NCI-H748 treated with DMSO at 0.1 percent for 48 hours (cell line): ENCODE measurements at places on chromosomes 4 and X.

- peak; percentile 70 for DNase-seq
Measured at GRCh38 chr4:116118221-116118620, 967.2 kb downstream of the TRAM1L1 start.

GRCh38 chr4:123615901-123616300 lies 219.3 kb downstream of the SPRY1 start:
- DNase-seq = no peak

GRCh38 chr4:36322921-36323354 lies 41.5 kb downstream of the DTHD1 start:
- no peak for DNase-seq

- no peak for DNase-seq
Measured at GRCh38 chrX:134023851-134024281, 38.5 kb upstream of the GPC3 start.

- DNase-seq = no peak
Measured at GRCh38 chr4:5836943-5837342, 55.9 kb downstream of the CRMP1 start.
